ENCODE measurements at places on chromosomes 1 and 21. TPM values are rescaled to one million over a fixed set of nuclear protein-coding genes. Genes with fewer than 3 reads are reported as not detected.
A peak's percentile ranks its signal among the peaks of the same experiment; 100 is the strongest.

- no peak for DNase-seq
Measured at GRCh38 chr1:230286166-230286889, 139.8 kb downstream of the PGBD5 start.

- no peak for DNase-seq
Measured at GRCh38 chr1:224762046-224762445, 145.9 kb downstream of the CNIH3 start.

- DNase-seq = no peak
Measured at GRCh38 chr1:930633-931138, 7.0 kb downstream of the SAMD11 start.

DNA sequence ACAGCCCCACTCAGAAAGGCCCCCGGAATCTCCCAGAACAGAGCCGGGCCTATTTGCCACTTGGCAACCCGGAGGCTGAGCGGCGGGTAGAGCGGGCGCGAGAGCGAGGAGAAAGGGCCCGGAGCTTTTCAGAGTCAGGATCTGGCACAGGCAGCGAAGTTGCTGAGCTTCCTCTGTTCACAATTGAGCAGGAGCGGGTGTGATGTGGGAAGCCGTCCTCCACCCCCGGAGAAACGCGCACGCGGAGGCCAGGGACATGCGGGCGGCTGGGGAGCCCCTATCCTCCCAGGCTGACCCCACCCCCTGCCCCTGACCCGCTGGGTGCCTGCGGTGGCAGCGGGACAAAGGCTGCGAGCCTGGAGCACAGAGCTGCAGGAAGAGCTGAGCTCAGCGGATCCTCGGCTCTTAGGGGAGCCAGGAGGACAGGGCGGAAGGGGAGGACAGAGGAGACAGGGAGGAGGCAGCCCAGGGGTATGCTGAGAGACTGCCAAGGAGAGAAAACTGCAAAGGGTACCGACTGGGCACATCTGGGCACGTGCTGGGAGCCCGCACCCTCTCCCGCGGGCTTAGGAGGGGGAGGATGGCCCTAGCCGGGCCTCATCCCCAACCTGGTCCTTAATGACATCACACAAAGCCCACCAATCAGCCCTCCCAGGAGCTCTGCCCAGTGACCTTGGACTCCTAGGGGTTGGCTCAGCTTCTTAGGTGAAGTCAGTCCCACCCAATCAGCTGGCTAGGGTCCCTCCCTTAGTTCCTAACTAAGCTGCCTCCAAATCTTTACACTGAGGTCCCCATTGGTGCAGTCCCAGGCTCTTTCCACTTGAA, 9.3 kb downstream of the KIF21B start:
- DNase-seq = no peak

- peak; percentile 50 for DNase-seq
Measured at GRCh38 chr1:35717911-35718476, 690 bp downstream of the C1orf216 start.

DNA sequence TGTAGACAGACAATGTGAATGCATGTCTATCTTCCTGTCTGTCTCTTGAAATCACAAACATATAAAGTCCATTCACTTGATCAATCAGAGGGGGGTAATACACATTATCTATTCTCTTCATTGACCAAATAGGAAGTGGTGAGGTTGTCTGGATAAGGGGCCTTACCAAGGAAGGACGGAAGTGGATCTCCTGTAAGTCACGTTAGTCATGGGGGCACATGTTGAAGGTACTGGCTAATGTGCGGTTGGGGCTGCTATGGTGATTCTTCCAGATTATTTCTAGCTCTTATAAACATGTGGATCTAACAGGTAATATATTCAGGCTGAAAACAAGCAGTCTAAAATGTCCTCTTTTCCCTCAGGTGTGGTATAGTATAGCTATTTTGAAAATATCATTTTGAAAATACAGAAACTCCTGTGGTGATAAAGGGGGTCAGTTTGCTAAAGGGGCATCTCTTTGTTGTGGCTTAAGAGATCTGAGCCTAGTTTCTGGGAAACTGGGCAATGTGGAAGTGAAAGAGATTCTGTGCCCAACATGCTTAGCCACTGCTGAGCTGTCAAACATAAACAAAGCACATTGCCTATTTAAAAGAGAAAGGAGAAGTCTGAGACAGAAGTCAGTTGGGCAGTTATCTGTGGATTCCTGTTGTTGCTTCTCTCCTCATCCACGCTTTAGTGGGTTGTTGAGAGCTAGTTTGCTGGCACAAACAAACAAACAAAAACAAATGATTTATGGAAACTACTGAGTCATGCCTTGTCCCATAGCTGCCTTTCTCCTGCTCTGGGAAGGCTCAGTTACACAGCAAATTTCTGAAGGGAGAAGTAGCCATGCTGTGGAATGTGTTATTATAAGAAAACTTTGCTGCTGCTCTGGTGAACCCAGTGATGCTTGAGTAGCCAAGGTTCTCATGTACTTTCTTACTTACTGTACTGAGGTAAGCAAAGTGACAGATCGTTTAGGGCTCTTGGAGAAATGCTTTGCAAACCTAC, 166.9 kb downstream of the HLX start:
- DNase-seq = peak; percentile 46

DNA sequence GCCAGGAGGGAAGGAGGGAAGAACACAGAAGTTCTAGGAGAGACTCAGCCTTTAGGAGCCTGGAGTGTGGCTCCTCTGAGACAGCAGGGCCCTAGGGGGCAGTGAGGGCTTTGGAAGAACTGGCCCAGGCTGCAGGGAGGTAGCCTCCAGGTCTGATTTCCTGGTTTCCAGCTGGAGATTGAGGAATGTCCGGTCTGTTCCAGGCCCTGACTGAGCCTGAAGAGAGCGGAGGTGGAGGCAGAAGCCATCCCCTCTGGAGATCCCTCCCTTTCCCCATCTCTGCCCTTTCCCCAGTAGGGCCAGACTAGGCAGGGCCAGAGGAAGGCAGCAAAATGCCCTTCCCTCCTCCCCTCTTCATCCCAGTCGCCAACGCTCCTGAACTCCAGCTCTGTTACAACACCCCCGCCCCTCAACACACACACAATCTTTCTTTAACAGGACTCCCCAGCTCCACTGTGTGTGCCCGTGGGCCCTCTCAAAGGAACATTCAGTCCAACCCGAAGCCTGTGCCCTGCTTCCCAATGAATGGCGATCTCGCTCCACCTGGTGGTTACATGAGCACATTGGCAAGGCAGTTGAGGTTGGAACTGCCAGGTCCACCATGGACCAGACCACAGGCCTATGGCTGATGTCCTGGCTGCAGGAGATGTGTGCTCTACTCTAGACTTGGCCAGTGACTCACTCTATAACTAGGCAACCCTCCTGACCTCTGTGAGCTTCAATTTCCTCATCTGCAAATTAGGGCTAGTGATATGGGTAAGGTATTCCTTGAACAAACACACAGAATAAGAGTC, 32.0 kb downstream of the MAP7D1 start:
- DNase-seq = peak; percentile 81

DNA sequence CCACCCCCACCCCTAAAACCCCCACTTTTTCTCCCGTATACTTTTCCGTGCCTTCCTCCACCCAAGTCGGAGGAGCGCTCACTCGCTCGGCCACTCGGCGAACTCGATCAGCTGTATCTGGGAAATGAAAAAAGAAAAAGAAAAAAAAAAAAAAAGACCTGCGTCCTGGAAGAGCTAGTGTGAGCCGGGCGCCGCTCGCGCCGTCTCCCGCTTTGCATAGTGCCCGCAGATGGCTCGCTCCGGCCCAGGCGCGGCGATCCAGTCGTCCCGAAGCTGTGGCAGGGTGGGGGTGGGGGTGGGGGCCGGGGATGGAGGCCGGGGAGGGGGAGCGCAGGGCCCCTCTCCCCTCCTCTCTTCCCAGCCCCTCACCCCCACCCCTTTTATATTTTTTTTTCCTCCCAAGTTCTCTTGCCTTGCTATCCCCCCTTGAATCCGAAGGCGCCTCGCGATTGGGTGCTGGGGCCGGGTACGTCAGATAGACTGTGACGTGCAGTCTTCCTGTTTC, 299 bp upstream of the PROX1 start:
- DNase-seq = no peak

DNA sequence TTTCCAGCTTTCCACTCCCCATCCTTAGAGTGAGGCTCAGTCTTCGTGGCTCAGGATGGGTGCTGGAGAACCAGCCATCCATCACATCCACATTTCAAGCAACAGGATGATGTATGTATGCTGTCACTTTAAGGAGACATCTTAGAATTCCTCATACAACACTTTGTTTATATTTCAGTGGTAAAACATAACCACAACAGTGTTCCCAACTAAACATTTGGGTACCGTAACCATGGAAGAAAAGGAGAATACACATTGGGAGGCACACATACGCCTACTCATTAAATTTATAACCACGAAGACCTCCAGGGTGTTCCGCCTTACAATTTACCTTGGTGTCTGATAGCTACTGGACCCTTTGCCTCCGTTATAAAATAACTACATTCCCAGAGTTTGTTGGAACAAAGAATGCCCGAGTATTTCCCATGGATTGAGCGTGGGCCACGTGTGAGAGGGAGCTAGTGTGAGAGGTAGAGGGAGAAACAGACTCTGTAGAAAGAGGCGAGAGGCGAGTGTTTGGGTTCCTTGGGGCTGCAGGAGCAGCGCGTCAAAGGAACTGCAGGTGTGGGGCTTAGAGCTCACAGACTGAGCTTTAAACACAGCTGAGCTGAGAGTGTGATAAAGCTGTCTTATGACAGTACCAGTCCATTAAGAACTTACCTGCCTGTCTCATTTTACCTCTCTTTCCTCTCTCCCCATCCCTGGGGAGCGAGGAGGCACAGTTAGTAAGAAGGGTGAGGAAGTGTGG, 111.5 kb upstream of the USP24 start:
- no peak for DNase-seq

- no peak for DNase-seq
Measured at GRCh38 chr1:26733392-26733791, 37.6 kb downstream of the ARID1A start.

GRCh38 chr1:7636795-7637526, 134.1 kb upstream of the VAMP3 start:
- DNase-seq = no peak

GRCh38 chr1:209890641-209891330, 47.2 kb upstream of the SYT14 start:
- no peak for DNase-seq

- DNase-seq = no peak
Measured at GRCh38 chr1:18945401-18945849, 11.1 kb downstream of the IFFO2 start.

DNA sequence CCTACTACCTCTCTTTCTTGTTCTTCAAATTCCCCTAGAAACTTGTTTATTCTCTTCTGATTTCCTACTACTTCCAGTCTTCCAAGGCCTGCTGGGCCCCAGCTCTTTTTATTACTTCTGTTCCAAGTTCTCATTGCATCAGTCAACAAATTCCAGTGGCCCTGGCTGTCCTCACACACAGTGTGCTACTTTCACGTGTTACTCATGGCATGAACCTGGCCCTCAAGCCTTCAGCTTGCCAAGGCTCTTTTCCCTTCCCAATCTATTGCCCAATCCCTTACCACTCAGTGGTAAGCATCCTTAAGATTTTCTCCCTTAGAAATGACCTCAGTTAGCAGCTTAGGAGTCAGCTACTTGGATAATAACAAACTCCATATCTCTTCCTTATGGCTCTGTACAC, 613.5 kb downstream of the LMO4 start:
- no peak for DNase-seq

- no peak for DNase-seq
Measured at GRCh38 chr1:228794810-228795209, 59.5 kb downstream of the RHOU start.

DNA sequence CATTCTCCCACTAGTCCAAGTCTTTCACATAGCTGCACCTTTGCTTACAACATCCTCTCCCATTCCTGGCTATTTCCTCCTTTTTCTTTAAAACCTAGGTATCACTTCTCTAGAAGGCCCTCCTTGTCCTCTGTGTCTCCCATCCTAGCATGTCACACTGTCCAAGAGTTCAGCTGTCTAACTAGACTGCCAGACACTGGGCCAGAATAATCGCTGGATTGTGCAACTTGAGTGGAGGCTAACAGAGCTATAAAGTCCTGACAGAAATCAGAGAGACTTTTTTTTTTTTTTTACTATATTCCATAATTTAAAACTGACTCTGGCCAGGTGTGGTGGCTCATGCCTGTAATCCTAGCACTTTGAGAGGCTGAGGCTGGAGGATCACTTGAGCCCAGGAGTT, 4.2 kb upstream of the ANGPTL7 start:
- no peak for DNase-seq

- no peak for DNase-seq
Measured at GRCh38 chr1:176055398-176055797, 151.7 kb downstream of the COP1 start.

- no peak for DNase-seq
Measured at GRCh38 chr1:246454655-246455054, 52.4 kb downstream of the SMYD3 start.

GRCh38 chr1:34822202-34822601, 29.4 kb downstream of the GJA4 start:
- no peak for DNase-seq

- no peak for DNase-seq
Measured at GRCh38 chr1:40782371-40782956, 1.1 kb upstream of the KCNQ4 start.

GRCh38 chr1:56831871-56832693, 12.9 kb upstream of the FYB2 start:
- DNase-seq = peak; percentile 40

The SEC16B gene
- total RNA-seq = 63.7 TPM

The CFAP45 gene
- 2.5 TPM for total RNA-seq

The RHBG gene
- not detected for total RNA-seq

The PDZK1 gene
- total RNA-seq = 251 TPM

The C1orf115 gene
- total RNA-seq = 228 TPM

The GSTM1 gene
- 93.7 TPM for total RNA-seq

The ZNF593OS gene
- not detected for total RNA-seq

The TMEM39B gene
- total RNA-seq = 5.1 TPM

The REG4 gene
- total RNA-seq = 27.2 TPM

The TMEM201 gene
- total RNA-seq = 3.3 TPM

The INKA2 gene
- total RNA-seq = 2.0 TPM

The COL16A1 gene
- 61.8 TPM for total RNA-seq

The LRRC39 gene
- total RNA-seq = 2.4 TPM

Measured in Peyer's patch (tissue), 4 donors.